Left cardiac atrium (tissue), 4 donors: ENCODE measurements at places on chromosomes 5 and 9. TPM values are rescaled to one million over a fixed set of nuclear protein-coding genes. Genes with fewer than 3 reads are reported as not detected.

DNA sequence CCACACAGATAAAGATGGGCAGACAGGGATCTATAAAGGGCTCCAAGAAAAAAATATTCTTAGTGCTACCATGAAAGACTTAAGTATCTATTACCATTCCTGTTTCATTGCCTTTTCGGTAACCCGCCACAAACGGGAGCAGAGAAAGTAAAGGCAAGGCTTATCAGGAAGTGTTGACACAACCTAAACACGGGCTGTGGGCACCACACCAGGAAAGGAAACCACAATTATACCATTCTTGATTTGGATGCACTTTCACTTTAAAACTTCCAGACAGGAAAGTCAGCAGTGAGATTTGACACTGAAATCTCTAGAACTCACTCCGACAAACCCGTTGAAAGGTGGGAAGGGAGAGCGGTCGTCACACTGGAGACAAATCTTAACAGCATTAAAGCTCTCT, 6.5 kb downstream of the TLE1 start:
- DNase-seq: no peak

Gene IFT74
- total RNA-seq: 11.4 TPM

GRCh38 chr9:87793292-87793691, 67.4 kb downstream of the CTSL start:
- DNase-seq: no peak

GRCh38 chr5:1864896-1865440, 17.8 kb downstream of the IRX4 start:
- DNase-seq: no peak

Gene CDX1
- not detected for total RNA-seq

DNA sequence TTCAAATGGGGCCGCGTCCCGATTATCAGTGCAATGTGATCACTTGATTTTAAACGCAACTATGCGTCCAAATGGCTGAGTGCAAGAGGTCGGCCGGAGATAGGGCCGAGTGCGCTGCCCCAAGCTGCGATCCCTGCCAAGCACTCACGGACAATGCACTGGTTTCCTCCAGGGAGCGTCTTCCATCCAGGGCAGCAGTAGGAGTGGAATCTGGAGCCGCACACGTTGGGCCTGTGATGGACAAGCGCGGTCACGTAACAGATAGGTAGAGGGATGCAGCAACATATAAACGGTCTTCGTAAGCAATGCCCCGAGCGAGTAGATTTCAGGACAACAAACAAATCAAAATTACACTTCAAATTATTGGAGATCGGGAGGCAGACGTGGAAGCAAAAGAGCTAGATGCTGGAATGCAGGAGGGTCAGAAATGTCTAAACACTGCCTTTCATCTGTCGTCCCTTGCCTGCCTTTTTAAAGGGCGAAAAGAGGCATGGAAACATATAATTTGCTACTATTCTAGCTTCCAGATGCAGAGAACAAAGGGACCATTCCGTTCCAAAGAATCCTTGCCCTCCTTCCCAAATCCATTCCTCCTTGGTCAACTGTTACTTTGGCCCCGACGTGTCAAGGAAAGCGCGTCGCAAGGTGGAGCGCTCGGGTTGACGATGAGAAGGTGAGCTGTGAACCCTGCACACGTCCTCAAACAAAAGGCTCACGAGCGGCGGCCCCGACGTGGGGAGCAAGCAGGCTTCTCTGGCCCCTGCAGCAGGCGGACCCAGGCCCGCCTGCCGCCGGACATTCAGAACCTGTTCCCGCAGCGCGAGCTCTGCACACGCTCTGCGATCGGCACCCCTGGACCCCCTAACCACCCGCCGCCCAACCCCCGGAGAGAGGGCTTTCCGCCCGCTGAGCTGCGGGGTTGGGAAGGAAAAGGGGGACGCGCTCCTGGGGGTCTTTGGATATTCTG, 1.5 kb downstream of the FBN2 start:
- DNase-seq: no peak

- DNase-seq: no peak
These were observed 32.0 kb upstream of the EXOC3 start for GRCh38 chr5:410911-411517.

- DNase-seq: no peak
These were observed 16.2 kb upstream of the NDUFB6 start for GRCh38 chr9:32589083-32589723.

Gene WDR38
- total RNA-seq: not detected

GRCh38 chr9:121604654-121605053, 46.8 kb upstream of the DAB2IP start:
- DNase-seq: no peak

- no peak for DNase-seq
These were observed 335.6 kb downstream of the ZSWIM6 start for GRCh38 chr5:61667525-61668218.
